ENCODE measurements at places on chromosomes 12 and 14. TPM values are rescaled to one million over a fixed set of nuclear protein-coding genes. Genes with fewer than 3 reads are reported as not detected.
A peak's percentile ranks its signal among the peaks of the same experiment; 100 is the strongest.

DNA sequence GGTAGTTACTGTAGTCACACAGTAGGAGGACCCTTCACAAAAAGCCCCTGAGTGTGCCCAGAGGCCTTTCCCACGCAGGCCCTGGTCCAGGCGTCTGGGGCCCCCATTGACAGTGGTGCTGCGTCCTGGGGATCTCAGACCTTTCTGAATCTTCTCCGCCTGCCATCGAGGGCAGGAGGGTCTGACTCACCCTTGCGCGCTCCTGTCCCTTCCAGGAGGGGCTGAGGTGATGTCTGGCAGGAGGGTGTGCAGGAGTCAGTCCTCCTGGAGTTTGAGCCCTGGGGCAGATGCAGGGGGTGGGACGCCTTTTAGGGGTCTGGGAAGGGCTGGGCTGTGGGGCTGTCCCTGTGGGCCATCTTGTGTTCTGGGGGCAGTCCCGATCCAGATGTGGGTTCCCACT is 386.8 kb downstream of the TMEM121 start:
- no peak overlapping the region for H3K4me3 ChIP-seq
- no peak for DNase-seq
- H3K4me1 ChIP-seq: no peaks in the 10 kb centered on the region

TNFAIP2 gene
- total RNA-seq: 5.5 TPM

DNA sequence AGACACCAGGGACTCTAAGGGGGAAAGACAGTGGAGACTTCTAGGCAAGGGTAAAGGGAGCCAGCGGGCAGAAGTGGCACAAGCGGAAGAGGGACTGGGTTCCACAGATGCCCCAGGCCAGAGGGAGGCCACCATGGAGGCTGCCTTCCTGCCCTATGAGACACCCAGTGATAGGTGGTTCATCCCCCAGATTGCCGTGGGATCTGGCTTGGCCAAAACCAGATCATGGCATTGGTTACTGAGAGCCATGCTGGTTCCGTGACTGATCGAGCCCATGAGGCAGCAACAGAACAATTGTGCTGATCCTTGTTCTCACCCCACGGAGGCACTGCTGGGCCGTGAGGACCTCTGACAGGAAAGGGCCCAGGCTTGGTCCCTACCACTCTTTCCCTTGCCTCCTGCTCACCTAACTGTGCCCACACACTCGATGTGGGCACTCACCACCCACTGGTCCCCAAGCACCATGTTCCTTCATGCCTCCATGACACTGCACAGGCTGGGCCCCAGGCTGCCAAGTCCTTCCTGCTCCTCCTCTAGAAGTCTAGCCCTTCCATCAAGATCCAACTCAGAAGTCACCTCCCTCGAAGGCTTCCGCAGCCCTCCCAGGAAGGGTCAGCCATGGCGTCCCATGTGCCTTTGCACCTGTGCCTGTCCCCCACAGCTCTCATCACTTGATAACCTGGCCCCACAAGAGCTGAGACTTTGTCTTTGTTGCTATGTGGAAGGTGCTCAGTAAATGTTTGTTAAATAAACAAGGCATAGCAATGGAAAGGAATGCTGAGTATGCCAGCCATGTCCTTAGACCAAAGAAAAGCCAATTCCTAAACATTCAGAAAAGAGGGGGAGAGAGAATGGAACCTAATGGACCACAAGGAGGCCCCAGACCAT is 7.3 kb downstream of the KRT79 start:
- H3K27ac ChIP-seq: no peak overlapping the region
- no peaks in the 10 kb centered on the region for H3K4me1 ChIP-seq
- DNase-seq: no peak
- H3K27me3 ChIP-seq: no peaks in the 10 kb centered on the region

B4GALNT3 gene
- 20.2 TPM for total RNA-seq

HOXC4 gene
- 9.6 TPM for total RNA-seq

- no peak for DNase-seq
- no peak overlapping the region for H3K4me3 ChIP-seq
- H3K36me3 ChIP-seq: peaks cover 11% of the 10 kb centered on the region
- no peaks in the 10 kb centered on the region for H3K4me1 ChIP-seq
- no peak overlapping the region for H3K27ac ChIP-seq
- H3K27me3 ChIP-seq: no peaks in the 10 kb centered on the region
Measured at GRCh38 chr14:77570706-77571268, 45.6 kb downstream of the SPTLC2 start.

KANSL2 gene
- total RNA-seq: 46.9 TPM

- no peaks in the 10 kb centered on the region for H3K36me3 ChIP-seq
- no peak overlapping the region for H3K4me3 ChIP-seq
- H3K27me3 ChIP-seq: no peaks in the 10 kb centered on the region
- H3K4me1 ChIP-seq: no peaks in the 10 kb centered on the region
- no peak for DNase-seq
Measured at GRCh38 chr12:42961395-42961794, 371.8 kb upstream of the PRICKLE1 start.

OR4K2 gene
- not detected for total RNA-seq

DNA sequence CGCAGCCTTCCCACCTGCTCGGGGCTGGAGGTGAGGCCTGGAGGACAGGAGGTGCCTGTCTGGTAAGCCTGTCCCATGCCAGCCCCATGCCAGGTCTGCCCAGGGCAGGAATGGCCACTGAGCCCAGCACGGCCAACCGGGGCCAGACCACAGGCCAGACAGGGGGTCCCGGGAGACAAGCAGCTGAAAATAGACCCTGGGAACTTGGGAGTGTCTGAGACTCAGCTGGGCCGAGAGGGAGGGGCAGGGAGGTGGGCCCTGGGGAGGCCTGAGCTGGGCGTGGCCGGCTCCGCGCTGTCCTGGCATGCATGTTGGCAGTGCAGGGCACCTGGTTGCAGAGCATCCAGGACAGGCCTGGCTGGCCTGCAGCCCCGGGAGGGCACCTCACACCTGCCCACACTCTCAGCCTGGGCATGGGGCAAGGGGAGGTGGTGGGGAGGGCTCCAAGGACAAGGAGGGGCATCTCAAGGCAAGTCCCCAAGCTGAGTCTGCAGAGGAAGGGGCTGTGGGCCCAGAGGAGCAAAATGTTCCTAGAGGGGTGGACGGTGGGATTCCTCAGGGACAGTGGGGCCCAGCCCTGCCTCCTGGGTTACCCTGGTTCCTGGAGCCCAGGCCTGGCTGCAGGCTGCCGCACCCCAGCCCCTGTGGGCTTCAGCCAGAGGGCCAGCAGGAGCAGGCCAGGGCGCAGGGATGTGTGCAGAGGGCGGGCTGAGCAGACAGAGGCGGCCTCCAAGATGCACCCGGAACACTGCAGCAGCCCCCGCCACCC is 3.2 kb upstream of the CRIP1 start:
- peaks cover 4% of the 10 kb centered on the region for H3K36me3 ChIP-seq
- H3K27me3 ChIP-seq: no peaks in the 10 kb centered on the region
- peaks cover 39% of the 10 kb centered on the region for H3K4me1 ChIP-seq
- peak overlapping the region; percentile 37 for H3K27ac ChIP-seq
- no peak for DNase-seq
- H3K4me3 ChIP-seq: no peak overlapping the region

TPPP2 gene
- not detected for total RNA-seq

KRT79 gene
- total RNA-seq: not detected

GRCh38 chr14:36498938-36499337 is 21.1 kb downstream of the NKX2-1 start:
- DNase-seq: no peak
- H3K4me1 ChIP-seq: no peaks in the 10 kb centered on the region
- H3K27me3 ChIP-seq: peaks cover 100% of the 10 kb centered on the region
- no peak overlapping the region for H3K4me3 ChIP-seq
- no peaks in the 10 kb centered on the region for H3K36me3 ChIP-seq
- H3K27ac ChIP-seq: no peak overlapping the region

GRCh38 chr12:119147847-119148448 is 30.8 kb upstream of the HSPB8 start:
- H3K36me3 ChIP-seq: no peaks in the 10 kb centered on the region
- no peak overlapping the region for H3K4me3 ChIP-seq
- H3K27me3 ChIP-seq: peaks cover 63% of the 10 kb centered on the region
- no peak overlapping the region for H3K27ac ChIP-seq
- DNase-seq: no peak
- H3K4me1 ChIP-seq: no peaks in the 10 kb centered on the region

- H3K36me3 ChIP-seq: peaks cover 17% of the 10 kb centered on the region
- no peak overlapping the region for H3K4me3 ChIP-seq
- no peak for DNase-seq
- no peak overlapping the region for H3K27ac ChIP-seq
- H3K27me3 ChIP-seq: no peaks in the 10 kb centered on the region
Measured at GRCh38 chr12:117142094-117142493, 42.9 kb upstream of the TESC start.

DNA sequence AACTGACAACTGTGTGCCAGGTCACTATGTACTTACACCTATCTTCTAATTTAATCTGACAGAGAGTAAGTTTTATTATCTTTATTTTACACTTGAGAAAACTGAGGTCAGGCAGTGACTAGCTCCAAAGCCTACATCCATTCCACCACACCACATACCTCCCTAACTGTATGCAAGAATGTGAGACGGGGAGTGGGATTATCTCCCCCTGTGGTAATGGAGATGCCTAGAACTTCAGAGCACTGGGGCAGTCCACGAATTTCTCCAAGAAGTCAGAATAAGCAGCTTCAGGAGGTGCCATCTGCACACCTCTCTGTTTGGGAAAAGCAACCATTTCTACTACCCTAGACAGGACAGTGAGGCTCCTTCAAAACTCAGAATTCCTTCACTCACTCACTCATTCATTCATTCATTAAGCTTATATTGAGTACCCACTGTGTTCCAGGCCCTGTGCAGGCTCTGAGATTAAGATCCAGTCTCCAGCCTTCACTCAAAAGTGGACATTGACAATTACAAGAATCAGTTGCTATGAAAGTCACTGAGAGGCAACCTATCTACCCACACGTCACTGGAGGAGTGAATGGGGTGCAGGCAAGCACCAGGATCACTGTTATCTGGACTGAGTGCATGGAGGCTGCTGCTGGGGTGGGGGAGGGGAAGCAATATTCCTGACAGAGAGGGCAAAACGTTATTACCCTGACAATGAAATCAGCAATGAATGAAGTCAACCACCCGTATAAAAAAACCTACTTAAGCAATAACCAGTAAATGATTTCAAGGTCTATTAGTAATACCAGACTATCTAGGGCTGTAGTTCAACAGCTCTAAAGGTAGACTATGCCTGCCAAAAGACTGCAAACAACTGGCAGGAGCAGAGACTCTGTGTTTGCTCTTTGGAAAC is 18.0 kb downstream of the SLC7A7 start:
- no peak overlapping the region for H3K4me3 ChIP-seq
- no peak for DNase-seq
- H3K27ac ChIP-seq: no peak overlapping the region
- H3K27me3 ChIP-seq: no peaks in the 10 kb centered on the region
- no peaks in the 10 kb centered on the region for H3K4me1 ChIP-seq

ZNF839 gene
- 16.0 TPM for total RNA-seq

DNA sequence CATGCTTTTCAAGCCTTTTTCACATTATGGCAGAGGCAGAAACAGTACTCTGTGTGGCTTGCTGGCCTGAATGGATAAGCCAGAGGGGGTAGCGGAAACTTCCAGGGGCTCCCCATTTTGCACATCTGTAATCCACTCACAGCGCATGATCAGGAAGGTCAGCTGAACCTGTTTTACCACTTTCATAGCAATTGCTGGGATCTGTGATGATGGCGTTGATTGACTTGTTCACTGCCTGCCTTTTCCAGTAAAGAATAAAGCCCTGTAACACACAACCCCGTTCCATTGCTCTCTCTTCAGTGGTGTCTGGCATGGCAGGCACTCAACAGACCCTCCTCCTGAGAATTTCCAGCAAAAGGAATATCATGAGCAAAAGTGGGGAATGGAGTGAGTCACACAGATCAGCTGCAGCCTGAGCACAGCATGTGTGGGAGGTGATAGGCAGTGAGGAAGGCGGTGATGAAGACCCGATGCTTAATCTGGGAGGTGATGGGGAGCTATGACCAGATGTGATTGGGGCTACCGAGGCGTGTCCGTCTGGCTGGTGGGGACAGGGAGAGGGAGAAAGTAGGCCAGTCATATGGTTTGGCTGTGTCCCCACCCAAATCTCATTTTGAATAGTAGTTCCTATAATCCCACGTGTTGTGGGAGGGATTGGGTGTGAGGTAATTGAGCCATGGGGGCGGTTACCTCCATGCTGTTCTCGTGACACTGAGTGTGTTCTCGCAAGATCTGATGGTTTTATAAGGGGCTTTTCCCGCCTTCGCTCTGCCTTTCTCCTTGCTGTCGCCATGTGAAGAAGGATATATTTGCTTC is 44.7 kb upstream of the CHST11 start:
- no peaks in the 10 kb centered on the region for H3K36me3 ChIP-seq
- no peak overlapping the region for H3K27ac ChIP-seq
- no peak overlapping the region for H3K4me3 ChIP-seq
- H3K4me1 ChIP-seq: no peaks in the 10 kb centered on the region

DNA sequence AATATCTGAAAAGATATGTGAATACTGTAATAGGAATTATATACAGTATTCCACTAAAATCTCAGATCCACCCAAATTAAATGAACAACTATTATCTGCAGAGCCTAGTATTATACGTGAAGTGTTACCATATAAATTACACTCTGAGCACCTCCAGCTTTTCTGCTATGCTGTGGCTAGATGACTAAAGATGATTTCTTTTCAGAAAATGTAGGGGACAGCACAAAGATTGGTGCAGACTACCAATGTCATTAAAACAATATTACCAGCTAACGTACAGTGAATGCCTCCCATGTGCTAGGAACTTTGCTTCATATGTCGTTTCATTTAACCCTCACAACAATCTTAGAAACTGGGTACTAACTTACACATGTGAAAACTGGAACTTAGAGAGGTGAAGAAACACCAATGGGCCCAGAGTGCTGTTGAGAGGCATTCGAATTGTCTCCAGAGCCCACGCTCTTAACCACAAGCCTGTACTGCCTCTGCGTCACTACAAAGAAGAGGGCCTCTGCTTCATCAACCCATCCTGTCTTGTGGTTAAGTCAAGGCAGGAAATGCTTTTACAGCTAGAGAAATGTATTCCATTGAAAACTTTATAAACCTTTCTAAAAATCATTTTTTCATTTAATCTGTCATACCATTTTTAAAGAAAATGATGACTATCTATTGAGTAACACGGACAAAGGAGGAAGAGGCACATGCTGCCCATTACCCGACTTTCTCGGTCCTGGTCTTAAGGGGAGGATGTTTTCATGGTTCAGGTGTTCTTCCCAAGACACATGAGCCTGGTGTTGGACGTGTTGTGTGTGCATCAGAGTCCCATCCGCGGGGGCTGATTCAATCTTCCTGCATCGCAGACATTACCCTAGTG is 1.3 kb downstream of the GPR65 start:
- no peaks in the 10 kb centered on the region for H3K27me3 ChIP-seq
- no peak overlapping the region for H3K27ac ChIP-seq
- H3K4me3 ChIP-seq: no peak overlapping the region
- H3K4me1 ChIP-seq: no peaks in the 10 kb centered on the region
- H3K36me3 ChIP-seq: no peaks in the 10 kb centered on the region
- DNase-seq: no peak

- H3K36me3 ChIP-seq: no peaks in the 10 kb centered on the region
- H3K27ac ChIP-seq: no peak overlapping the region
- H3K4me1 ChIP-seq: no peaks in the 10 kb centered on the region
- H3K4me3 ChIP-seq: no peak overlapping the region
- H3K27me3 ChIP-seq: no peaks in the 10 kb centered on the region
Measured at GRCh38 chr12:115223991-115224390, 540.0 kb upstream of the TBX3 start.

CEBPE gene
- total RNA-seq: not detected

CDCA3 gene
- 107 TPM for total RNA-seq

- H3K4me3 ChIP-seq: no peak overlapping the region
- H3K27me3 ChIP-seq: no peaks in the 10 kb centered on the region
- no peak for DNase-seq
- no peak overlapping the region for H3K27ac ChIP-seq
Measured at GRCh38 chr12:70430400-70430799, 64.3 kb downstream of the KCNMB4 start.

Measured in A673 (cell line).